NCI-H146 (cell line): ENCODE measurements at places on chromosomes 3 and 15.
A peak's percentile ranks its signal among the peaks of the same experiment; 100 is the strongest.

GRCh38 chr3:153305189-153305588 is 143.2 kb downstream of the RAP2B start:
- no peak for DNase-seq

- DNase-seq, result no peak
These were observed 40.9 kb downstream of the MRPL46 start for GRCh38 chr15:88426304-88426703.

DNA sequence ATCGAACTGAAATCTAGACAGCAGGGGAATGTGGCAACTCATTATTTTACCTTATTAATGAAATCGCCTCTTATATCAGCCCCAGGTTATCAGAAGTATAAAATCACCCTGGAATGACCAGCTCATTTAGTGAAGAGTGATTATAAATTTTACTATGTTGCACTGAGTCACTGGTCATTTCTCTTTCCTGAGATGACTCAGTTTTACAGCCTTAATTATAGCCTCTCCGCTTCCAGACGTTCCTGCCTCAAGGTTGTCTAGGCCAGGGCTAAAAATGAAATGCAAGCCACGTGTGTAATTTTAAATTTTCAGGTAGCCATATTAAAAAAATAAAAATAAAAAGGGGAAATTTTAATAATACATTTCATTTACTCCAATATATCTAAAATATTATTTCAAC is 33.3 kb downstream of the DET1 start:
- DNase-seq, result no peak

- no peak for DNase-seq
These were observed 25.0 kb downstream of the IRAK2 start for GRCh38 chr3:10189557-10190354.

DNA sequence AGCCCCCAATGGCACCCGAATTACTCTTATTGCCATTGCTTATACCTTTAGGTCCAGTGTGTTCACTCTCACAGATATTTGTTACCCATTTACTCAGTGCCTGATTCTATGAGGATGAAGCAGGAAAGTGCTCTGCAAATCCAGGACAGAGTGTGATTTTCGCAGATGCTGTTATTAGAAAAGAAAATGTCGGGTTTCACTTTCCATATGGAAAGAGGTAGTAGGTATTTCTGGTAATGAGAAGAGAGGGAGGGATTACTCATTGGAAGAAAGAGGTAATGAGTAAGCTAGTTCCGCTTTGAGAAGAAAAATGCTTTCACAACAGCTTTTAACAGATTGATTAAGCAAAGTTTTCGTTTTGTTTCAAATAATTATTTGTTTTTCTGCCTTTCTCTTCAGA is 336.3 kb upstream of the CFAP20DC start:
- no peak for DNase-seq

GRCh38 chr15:92101708-92102394 is 248.3 kb downstream of the SLCO3A1 start:
- no peak for DNase-seq

DNA sequence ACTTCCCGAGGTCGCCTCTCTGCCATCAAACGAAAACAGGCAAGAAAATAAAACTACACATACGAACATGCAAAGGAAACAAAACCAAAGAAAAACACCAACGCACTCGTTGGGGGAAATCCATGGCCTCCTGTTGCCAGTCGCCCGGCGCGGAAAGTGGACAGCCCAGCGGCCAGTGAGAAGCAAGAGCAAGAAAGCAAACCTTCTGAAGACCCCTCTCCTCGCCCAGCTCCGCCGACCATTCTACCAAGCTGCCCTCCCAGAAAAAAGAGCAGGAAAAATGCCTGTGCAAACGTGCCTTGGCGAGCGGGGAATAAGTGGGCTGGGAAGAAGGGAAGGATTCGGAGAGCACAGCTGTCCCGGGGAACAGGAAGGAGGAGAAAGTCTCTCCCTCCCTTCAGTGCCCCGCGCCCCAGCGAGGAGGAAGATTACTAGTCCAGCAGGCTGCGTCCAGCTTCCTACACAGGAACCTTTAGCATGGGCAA is 802 bp upstream of the NECTIN3 start:
- DNase-seq, result peak; percentile 86

- DNase-seq, result no peak
These were observed 37.9 kb downstream of the TJP1 start for GRCh38 chr15:29784413-29784812.

GRCh38 chr3:113263778-113264177 is 52.4 kb downstream of the BOC start:
- DNase-seq, result peak; percentile 23

- DNase-seq, result no peak
These were observed 612.1 kb upstream of the NR2F2 start for GRCh38 chr15:95718441-95718840.

DNA sequence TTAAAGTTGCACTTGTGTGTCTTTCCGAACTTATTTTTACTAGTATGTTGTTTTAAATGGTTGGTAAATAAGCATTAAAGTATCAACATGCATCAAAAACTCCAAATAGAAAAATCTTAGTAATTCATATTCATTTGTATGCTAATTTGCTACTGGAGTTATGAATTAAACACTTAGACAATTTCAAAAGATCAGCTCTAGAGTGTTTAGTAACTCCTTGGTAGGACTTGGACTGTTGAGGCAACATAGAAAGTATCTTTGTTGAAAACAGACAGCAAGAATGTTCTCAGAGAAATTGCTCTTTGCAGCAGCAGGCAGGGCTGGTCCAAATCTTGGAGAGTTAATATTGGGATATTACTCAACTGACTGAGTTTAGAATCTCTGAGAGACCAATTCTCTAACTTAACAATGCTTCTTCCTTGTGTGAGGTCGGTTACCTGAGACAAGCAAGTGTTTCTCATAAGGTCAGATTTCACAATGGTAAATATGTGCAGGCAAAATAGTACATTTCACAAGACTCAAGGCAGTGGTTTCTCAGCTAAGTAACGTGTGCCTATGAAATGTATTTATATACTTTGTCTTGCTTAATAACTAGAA is 147.8 kb upstream of the IL12A start:
- DNase-seq, result no peak

GRCh38 chr15:98794748-98795147 is 146.4 kb downstream of the IGF1R start:
- no peak for DNase-seq

GRCh38 chr3:151171145-151171757 is 31.8 kb downstream of the GPR171 start:
- no peak for DNase-seq

GRCh38 chr15:85490856-85491255 is 110.5 kb downstream of the AKAP13 start:
- no peak for DNase-seq

DNA sequence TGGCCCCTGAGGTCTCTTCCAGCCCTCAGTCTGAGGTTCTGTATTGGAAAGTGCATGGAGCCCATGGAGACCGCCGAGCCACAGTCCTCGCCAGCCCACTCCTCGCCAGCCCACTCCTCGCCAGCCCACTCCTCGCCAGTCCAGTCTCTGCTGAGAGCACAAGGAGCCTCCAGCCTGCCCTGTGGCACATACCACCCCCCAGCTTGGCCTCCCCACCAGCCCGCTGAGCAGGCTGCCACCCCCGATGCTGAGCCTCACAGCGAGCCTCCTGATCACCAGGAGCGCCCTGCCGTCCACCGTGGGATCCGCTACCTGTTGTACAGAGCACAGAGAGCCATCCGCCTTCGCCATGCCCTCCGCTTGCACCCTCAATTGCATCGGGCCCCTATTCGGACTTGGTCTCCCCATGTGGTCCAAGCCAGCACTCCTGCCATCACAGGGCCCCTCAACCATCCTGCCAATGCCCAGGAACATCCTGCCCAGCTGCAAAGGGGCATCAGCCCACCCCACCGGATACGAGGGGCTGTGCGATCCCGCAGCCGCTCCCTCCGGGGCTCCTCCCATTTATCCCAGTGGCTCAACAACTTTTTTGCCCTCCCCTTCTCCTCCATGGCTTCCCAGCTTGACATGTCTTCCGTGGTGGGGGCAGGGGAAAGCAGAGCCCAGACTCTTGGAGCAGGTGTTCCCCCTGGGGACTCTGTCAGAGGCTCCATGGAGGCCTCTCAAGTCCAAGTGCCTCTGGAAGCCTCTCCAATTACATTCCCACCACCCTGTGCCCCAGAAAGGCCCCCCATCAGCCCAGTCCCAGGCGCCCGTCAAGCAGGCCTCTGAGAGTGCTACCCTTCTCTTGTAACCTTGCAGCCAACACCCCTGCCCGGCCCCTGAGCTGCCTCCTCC is 40.9 kb downstream of the PML start:
- DNase-seq, result no peak

DNA sequence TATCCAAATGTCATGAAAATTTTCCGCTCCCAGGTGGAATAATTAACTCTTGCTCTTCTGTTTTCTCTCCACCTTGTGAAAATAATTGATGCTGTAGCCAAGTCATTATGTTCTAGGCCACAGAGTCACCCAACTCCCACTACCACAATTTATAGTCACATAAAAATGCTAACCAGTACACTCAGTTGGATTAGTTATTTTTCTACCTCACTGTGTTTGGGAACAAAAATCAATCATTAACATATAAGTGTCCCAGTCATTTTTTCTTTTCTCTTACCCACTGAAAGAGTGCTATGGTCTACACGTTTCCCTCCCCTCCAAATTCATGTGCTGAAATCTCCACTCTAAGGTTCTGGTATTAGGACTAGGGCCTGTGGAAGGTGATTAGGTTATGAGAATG is 255.6 kb upstream of the LMCD1 start:
- no peak for DNase-seq

DNA sequence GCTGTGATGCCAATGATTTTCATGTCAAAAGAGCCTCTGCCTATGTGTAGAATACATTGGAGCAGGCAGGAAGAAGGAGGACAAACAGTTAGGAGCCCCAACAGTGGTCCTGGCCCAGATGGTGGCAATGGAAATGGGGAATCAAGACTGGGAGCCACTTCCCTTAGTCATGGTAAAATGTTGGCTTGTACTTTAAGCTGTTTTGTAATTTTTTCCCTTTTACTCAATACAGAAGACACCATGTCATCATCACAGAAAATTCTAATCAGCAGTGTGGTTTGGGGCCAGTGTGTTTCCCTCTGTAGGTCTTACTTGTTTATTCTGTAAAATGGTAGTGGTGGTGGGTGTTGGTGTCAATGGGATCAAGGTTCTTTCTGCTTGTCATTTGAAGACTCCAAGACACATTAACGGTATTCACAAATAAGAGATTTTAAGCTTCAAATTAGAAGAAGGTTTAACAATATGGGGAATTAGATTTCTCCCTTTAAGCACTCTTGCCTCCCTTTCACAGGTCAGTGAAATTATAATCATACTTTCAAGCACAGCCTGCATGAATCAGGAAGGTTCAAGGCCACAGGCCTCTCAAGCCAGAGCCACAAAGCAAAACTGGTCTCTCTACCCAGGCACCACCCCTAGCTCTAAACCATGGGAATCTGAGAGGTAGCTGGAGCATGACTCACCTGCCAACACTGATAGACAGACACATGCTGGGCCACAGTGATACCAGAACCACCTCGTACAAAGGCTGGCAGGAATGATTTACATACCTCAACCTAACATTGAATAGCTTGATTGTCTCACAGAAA is 24.9 kb downstream of the SIAH2 start:
- no peak for DNase-seq

DNA sequence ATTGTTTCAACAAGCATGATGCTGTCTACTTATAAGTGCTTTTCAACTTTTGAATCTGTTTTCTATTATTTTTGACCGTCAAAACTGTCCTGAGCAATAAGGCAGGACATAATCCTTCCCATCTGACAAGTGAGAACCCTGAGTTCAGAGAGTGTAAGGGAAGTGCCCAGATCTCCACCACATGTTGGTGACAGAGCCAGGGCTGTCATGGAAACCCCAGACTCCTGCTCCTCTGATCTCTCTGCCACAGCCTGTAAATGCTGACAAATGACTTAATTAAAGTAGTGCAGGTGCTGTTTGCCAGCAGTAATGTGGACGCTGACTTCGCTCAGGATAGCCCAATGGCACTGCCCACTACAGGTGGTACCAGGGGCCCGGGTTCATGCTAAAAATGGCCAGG is 40.3 kb downstream of the SPSB4 start:
- DNase-seq, result peak; percentile 58

DNA sequence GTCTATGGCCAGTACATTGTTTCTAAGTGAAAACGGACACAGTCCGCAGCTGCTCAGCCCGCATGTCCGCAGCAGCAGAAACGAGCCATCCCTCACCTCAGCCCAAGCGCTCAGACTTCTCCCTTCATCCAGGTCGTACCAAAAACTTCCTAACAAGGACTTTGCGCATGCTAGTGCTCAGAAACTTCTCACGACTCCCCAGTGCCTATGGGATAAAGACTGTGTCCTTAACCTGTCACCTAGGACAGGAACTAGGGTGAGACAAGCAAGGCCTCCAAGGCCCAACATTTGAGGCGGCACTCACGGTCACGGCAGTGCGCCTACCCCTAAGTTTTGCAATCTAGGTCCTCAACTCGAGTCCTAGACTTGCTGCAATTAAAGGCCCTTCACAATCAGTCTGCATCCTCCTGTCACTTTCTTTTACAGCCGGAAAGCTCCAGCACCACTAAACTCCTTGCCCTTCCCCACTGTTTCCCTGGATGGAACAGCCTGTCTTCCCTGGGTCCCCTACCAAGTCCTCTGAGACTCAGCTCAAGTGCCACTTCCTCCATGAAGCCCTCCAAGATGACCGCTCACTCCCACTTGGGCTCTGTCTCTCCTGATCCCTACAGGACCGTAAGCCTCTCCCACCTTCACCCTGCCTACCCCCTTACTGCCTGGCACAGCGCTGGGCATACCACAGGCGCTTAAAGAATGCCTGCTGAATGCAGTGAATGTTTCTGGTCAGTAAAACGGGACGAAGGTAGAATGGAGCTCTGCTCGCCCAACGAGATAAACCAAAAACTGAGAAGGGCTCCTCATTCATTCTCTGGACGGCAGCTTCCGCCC is 1.2 kb downstream of the CLN6 start:
- peak; percentile 10 for DNase-seq

GRCh38 chr3:147215660-147216059 is 190.7 kb downstream of the ZIC4 start:
- DNase-seq, result no peak

- DNase-seq, result no peak
These were observed 158.1 kb downstream of the HCN4 start for GRCh38 chr15:73210630-73211029.

GRCh38 chr3:16452261-16452660 is 61.2 kb downstream of the RFTN1 start:
- no peak for DNase-seq

DNA sequence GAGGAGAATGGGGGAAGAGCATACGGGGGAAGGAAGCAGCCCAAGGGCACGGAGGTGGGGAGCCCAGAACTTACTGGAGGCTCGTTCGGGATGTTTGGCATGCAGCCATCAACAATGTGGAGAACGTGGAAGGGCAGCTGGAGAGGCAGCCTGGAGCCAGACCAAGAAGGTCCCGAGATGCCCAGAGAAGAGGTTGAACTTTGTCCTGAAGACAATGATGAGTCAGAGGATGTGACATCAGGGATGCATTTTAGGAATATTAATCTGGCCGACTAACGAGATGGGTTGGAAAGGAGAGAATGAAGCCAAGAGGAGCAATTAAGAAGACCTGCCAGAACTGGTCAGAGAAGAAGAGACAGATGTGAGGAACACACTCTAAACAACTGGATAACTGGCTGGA is 98.2 kb downstream of the SRGAP3 start:
- no peak for DNase-seq
